A375 (cell line): ENCODE measurements at places on chromosomes 2 and 18. TPM values are rescaled to one million over a fixed set of nuclear protein-coding genes. Genes with fewer than 3 reads are reported as not detected.

ERFE gene
- 11.2 and 14.8 TPM in 2 replicates for total RNA-seq

STON1 gene
- total RNA-seq: 1.3 and 1.7 TPM in 2 replicates

LRATD1 gene
- 0.08 and 0.13 TPM in 2 replicates for total RNA-seq

AP1S3 gene
- 1.9 and 3.7 TPM in 2 replicates for total RNA-seq

BCS1L gene
- total RNA-seq: 23.8 and 34.9 TPM in 2 replicates

PSMA8 gene
- total RNA-seq: not detected in 2 replicates

TUBA3E gene
- total RNA-seq: not detected in 2 replicates

PLA2R1 gene
- 0.79 and 0.88 TPM in 2 replicates for total RNA-seq

CNTNAP5 gene
- total RNA-seq: 0.11 TPM in 1 of 2 replicates, not detected in the other

MYOM1 gene
- total RNA-seq: 0.08 and 0.41 TPM in 2 replicates

POMC gene
- total RNA-seq: not detected in 2 replicates

EPB41L3 gene
- 5.2 and 5.7 TPM in 2 replicates for total RNA-seq

C2orf66 gene
- total RNA-seq: 0.15 TPM in 1 of 2 replicates, not detected in the other

AUP1 gene
- 161 and 168 TPM in 2 replicates for total RNA-seq

SMYD5 gene
- 41.3 and 45.0 TPM in 2 replicates for total RNA-seq

IKZF2 gene
- total RNA-seq: 2.4 and 4.1 TPM in 2 replicates

GCG gene
- total RNA-seq: not detected in 2 replicates

CRYBA2 gene
- 4.2 TPM in 1 of 2 replicates, not detected in the other for total RNA-seq
